Muscle of back (tissue), 13 donors: ENCODE measurements at places on chromosomes 7 and 10. TPM values are rescaled to one million over a fixed set of nuclear protein-coding genes. Genes with fewer than 3 reads are reported as not detected.

GRCh38 chr10:119806334-119807130, 66.1 kb downstream of the MCMBP start:
- DNase-seq = no peak

Gene DNAJC9
- polyA plus RNA-seq = 17.5 TPM

GRCh38 chr7:112930787-112931186, 140.6 kb upstream of the TMEM168 start:
- DNase-seq = peak; percentile 28

Gene GPC2
- polyA plus RNA-seq = 8.6 TPM

Gene NPC1L1
- 0.15 TPM for polyA plus RNA-seq

DNA sequence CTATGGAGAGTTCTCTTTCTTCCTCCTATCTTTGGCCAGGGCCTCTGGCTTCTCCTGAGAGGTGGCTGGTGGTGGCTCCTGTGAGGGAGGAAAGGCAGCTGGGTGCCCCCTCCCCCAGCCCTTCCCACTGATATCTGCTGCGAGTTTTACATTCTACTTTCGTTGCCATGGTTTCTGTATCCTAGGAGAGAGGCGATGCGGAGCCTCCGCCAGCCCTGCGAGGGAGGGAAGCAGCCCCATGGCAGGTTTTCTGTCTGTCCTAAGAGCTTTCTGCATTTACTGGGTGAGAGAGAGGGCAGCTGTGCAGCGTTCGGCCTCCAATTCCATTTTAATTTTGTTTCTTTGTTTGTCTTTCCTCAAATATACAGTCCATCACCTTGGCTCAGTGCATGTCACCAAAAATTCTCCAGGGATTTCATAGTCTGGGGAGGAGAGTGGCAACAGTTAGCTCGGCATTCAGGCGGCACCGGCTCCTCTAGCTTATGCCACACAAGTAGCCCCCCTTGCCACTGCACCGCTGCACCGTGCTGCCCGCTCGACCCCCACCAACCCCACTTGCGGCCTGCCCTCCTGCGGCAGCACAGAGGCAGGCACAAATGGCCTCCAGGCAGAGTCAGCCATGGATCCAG, 20.4 kb downstream of the DNAJB12 start:
- DNase-seq = no peak

DNA sequence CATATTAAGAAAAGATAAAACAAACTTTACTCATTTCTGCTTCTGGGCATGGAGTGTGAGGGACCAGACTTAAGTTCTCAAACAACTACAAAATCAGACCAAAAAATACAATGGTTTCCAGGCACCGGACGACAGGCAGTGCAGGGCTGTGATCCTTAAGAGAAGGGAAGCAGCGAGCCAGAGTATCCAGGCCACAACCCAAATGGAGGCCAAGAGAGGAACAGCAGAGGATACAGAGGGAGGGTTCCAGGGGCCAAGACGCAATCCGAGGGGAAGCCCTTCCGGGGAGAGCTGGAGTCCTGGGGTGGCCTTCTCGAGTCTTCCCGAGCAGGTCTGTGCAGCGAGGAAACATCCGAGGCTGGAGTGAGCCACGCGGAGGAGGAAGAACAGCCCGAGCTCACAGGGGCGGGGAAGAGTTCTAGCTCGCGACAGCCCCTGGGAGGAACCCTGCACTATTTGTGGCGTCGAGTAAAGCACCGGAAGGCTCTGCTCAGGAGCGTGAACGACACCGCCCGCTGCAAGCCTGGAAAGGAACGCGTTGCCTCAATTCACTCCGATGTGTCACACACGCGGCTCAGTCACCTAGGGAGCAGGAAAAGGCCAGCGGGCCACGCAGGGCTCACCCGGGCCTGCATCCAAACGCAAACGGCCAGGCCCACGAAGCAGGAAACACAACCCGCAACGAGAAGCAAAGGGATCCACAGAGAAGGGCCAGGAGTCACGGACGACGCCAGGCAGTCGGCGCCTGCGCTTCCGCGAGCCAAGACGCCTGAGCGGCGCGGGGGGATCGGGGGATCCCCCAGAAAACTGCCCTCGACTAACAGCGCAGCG, 933 bp upstream of the RNF32 start:
- DNase-seq = peak; percentile 18

DNA sequence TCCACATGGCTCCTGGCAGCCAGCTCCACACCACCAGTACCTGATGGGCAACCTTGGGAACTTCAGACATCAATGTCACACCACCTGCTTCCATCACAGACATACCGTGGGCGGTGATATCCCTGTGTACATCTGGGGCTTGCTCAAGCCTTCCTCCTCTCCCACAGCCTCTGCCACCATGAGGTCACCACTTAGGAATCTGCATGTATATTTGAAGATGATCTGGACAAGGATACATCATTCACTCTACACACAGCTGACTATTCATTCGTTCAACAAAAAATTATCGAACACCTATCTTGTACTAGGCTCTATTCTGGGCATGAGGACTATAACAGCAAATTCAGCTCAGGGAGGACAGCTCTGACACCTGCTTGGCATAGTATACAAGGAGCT, 6.8 kb downstream of the DLG5 start:
- DNase-seq = no peak

GRCh38 chr10:79403441-79404230, 41.8 kb downstream of the ZCCHC24 start:
- DNase-seq = peak; percentile 79

- DNase-seq = no peak
Observed at GRCh38 chr7:103912891-103913605, 76.4 kb downstream of the RELN start.

- no peak for DNase-seq
Observed at GRCh38 chr10:34962866-34963265, 127.3 kb downstream of the CUL2 start.

GRCh38 chr7:24834128-24834798, 77.0 kb upstream of the GSDME start:
- DNase-seq = no peak

GRCh38 chr7:5596046-5596895, 172.6 kb upstream of the TNRC18 start:
- peak; percentile 95 for DNase-seq

DNA sequence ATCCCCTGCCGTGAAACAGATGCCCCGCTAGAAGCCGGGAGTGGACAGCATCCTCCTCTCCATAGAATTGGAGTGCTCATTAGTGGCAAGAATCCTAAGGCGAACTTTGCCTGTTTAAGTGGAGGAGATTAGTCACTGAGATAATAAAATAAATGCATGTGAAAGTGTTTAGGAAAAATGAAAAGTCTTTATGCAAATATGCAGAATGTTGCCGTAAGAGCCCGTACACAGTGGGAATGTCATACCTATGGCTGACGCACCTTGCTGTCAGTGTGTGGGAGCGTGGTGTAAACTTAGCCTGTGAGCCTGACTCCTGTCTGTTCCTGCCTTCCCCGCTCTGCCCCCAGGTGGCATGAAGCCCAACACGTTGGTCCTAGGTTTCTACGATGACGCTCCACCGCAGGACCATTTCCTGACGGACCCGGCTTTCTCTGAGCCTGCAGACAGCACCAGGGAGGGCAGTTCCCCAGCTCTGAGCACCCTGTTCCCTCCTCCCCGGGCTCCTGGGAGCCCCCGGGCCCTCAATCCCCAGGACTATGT, 1.7 kb upstream of the TRIP6 start:
- peak; percentile 40 for DNase-seq

GRCh38 chr7:157412021-157412443, 75.2 kb downstream of the DNAJB6 start:
- DNase-seq = no peak

Gene RAPGEF5
- 20.6 TPM for polyA plus RNA-seq

DNA sequence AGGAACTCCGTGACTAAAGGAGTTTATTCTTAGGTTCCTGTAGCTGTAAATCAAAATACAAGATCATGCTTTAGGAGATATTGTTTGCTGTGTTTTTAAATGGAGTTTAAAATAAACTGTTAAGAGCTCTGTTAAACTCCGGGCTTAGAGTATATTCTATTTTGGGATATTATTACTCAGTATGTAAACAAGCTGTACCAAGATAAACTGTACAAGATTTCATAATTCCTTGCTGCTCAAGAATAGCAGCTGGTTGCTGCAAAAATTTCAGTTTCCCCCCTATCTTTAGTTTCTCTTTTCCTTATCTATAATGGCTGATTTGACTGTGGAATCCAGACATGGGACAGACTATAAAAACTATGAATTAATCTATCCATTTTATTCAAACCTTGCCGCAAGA, 215.7 kb downstream of the HTR7 start:
- no peak for DNase-seq

GRCh38 chr7:5780801-5781496, 514 bp downstream of the RNF216 start:
- DNase-seq = no peak

Gene SEM1
- 146 TPM for polyA plus RNA-seq

Gene PDK4
- 11.8 TPM for polyA plus RNA-seq

DNA sequence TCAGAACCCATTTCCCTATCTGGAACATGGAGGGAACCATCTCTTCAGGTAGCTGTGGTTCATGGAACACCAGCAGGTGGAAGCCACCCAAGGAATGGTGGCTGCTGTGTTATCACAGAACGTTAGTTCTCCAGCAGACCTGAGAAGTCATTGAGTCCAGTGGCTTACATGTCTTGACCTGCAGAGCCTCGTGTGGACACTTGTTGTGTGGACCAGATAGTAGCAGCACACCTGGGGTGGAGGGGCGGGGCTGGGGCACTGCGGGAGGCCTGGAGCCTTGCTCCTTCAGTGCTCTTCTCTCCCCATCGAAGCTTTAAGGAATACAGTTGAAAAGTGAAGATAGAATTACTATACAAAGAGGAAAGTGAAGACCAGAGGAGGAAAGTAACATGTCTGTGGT, 42.4 kb downstream of the VWA2 start:
- DNase-seq = no peak

- no peak for DNase-seq
Observed at GRCh38 chr7:5519515-5519928, 95.9 kb upstream of the TNRC18 start.

GRCh38 chr10:60856405-60856804, 78.1 kb downstream of the CDK1 start:
- DNase-seq = no peak

DNA sequence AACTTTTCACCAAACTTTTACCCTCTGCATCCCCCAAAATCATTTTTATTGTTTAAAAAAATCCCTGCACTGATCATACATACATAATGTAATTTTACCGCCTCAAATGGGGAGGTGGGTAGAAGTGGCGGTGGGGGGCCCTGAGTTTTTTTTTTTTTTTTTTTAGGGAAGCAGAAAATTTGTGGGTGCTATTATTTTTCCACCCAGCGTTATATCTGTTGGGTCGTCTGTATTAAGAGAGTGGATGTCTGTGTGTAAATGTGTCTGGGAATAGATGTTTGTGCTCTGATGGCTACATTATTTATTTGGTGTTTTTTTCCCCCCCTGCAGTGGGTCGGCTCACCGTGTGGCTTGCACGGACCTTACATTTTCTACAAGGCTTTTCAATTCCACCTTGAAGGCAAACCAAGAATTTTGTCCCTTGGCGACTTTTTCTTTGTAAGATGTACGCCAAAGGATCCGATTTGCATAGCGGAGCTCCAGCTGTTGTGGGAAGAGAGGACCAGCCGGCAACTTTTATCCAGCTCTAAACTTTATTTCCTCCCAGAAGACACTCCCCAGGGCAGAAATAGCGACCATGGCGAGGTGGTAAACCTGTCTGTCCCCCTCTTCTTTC, 438 bp downstream of the ARID5B start:
- no peak for DNase-seq

GRCh38 chr7:132830941-132831340, 250.9 kb downstream of the CHCHD3 start:
- DNase-seq = no peak

GRCh38 chr7:51456431-51457060, 139.9 kb upstream of the COBL start:
- DNase-seq = no peak

DNA sequence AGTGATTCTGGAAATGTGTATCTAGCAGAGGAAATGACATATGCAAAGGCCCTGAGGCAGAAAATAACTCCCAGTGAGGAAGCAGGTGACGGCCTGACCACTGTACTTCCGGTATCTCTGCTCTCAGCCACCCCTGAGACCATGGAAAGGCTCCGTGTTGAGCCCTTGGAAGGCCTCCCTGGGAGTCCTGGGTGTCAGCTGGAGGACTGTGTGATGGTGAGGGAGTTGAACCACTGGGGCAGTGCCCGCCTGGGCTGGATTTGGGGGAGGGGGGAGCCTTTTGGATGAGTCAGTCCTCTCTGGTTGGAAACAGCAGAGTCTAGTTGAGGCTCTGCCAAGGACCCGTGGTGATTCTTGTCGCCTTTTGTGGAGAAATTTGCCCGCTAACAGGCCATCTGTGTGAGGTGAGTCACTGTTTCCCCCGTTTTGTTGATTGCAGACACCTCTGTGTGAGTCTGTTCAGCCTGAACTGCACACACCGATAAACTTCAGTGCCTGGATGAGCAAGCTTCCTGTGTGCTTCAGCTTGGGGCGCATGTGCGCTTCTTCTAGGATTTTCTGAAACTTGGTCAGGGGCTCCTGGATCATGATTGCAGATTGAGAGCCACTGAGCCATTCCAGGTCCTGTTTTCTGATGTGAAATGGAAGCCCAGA, 98.6 kb downstream of the GRK5 start:
- peak; percentile 66 for DNase-seq

GRCh38 chr7:121578669-121579068, 182.6 kb upstream of the FAM3C start:
- DNase-seq = no peak

DNA sequence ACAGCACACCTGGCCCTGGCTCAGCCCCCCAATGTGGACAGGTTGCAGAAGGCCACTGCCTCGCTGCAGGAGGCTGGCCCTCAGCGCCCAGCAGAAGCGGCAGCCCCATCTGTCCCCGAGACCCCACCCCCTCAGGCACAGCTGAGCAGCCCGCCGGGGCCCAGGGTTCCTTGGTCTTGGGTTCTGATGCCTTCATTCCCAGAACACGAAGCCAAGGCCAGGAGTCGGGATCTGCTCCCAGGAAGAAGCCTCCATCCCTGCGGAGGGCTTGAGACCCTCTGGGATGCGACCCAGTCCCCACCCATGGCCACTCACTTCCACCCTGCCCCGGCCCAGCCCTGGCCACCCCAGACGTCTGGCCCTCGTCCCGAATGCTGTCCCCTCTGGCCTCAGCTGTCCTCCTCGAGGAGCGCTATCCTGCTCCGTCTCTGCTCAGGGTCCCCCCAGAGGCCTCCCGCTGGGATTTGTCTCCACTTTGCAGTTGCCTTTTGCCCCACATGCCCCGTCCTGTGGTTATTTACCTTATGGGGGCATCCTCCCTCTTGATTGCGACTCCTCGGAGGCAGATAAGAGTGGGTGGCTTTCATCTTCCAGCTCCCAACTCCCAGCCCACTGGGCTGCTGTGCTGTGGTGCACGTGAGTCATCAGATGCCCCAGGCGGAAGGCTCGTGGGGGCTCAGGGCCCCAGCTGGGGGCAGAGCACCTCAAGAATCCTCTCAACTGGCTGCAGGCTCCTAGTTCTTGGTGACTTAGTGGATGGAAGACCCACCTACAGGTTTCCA, 97.5 kb downstream of the MKI67 start:
- DNase-seq = no peak

- peak; percentile 79 for DNase-seq
Observed at GRCh38 chr7:70698219-70698832, 433.6 kb upstream of the GALNT17 start.

Gene ACTR3C
- polyA plus RNA-seq = 0.59 TPM

DNA sequence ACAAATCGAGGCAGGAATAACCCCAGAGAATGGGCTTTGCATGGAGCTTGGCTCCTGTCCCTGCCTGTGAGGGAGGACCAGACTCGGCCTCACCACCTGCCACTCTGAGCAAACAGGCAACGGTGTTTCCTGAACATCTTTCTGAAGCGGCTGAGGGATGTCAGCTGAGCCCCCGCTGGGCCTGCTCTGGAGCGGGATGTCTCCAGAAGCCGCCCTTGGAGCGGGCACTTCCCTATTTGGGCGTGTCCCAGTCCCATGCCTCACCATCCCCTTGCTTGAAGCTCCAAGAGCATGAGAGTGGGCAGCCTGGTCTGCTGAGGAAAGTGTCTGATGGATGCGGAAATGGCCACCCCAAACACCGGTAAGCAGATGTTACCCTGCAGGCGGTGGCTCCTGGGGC, 10.2 kb downstream of the ALKBH4 start:
- DNase-seq = no peak
